ENCODE measurements at places on chromosomes 5 and 9.

DNA sequence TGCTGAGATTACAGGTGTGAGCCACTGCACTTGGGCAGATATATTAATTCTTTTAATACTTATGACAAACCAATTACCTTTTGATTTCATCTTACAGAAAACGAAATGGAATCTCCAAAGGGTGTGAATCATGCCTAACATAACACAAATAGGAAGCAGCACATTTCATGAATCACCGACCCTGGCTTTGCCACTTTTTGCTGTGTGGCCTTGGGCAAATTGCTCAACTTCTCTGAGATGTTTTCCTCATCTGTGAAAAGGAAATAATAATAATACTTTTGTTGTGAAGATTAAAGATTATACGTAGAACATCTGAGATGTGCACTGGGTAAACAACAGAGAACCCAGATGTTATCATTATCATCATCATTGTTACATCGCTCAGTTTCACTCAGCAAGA lies 50.7 kb upstream of the FREM1 start:
- DNase-seq, result no peak

GRCh38 chr5:90020575-90021538 lies 388.7 kb downstream of the CETN3 start:
- DNase-seq, result no peak

DNA sequence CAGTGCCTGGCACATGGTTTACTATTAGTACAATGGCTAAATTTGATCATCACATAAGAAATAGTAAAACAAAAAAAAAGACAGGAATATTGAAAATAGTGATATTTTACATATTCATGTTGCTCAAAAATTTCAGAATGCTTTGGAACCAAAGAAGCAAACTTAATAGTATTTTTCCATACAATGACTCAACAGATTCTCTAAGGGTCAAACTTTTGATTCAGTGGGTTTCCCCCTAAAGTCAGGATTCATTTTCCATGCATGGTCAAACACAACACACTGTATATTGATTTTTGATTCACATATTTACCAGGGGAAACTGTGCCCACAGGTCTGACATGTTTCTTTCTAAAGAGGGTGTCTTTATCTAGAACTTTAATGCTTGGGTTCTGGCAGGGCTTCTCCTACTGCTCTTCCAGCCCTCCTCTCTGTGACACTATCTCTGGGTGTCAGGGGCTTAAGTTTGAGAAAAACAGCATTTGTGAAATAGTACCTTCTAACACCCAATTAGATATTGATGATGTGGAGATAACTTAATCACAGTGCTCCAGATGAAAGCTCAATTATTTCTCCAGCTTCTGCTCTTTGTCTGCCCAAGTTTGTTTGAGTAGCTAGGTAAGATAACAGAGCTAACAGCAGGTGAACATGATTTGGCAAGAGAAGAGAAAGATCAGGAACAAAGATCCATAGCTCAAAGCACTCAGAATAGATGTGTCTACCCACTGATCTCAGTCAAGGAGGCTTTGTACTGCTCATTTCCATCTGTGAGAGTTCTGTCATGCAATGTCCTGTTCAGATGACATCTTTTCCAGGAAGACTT lies 35.5 kb upstream of the ELL2 start:
- no peak for DNase-seq

DNA sequence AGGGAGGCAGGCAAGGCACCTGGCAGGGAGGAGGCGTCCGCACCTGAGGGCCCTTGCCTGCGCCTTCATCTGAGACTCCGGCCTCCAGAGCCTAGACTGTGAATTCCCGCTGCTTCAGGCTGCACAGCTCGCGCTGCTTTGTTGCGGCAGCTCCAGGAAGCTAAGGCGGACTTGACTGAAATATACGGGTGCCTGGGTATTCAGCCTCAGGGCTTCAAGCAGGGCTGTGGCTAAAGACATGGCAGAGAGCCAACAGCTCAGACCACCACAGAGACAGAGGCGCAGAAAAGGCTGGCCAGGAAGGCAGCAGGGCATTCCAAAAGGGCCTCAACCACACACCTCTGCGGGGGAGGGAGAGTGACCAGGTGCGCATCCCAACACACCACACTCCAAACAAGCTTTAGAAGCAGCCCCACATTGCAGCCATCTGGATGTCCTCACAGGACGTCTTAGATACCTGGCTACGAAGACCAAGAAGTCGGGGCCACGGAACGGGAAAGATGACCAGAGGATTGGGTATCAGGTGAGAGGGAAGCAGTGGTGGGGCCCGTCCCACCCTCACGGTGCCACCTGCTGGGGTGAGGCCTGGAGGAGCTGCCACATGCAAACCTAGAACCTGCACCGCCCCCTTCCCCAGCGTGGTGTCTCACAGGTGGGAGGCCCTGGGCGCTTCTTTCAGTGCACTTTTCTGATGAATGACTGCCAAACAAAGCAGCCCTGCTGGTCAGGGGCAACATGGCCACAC lies 1.7 kb upstream of the DPH7 start:
- peak; percentile 23 for DNase-seq

GRCh38 chr5:72288924-72289323 lies 31.1 kb downstream of the MRPS27 start:
- peak; percentile 99 for DNase-seq

GRCh38 chr5:167723254-167723871 lies 568.1 kb upstream of the WWC1 start:
- DNase-seq, result peak; percentile 88

Data from G401 (cell line).